ENCODE measurements at places on chromosomes 1 and 21.

- peaks cover 4% of the 10 kb centered on the region for H3K4me1 ChIP-seq
- peak overlapping the region; percentile 68 for H3K4me3 ChIP-seq
These were observed 456 bp downstream of the PTPN14 start for GRCh38 chr1:214550857-214551435.

DNA sequence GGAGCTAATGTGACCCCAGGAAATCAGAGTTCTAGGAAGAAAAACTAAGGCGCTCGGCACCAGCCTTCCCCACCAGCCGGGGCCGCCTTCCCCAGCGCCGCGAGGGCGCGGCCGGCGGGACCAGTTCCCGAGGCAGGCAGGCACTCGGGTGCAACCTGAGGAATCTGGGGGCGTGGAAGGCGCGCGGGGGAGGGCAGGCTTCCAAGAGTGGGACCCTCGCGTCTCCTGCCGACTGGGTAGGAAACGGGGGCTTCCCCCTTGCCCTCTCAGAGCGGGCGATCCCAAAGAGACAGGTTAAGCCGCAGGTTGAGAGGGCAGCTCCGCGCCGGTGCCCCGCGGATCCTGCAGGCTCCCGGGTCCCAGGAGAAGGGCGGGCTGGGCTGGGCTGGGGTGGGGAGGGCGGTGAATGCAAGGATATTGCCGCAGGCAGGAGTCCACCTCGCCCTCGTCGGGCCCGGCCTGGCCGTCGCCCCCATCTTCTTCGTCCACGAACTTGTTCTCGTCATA lies 431 bp downstream of the ARPC5 start:
- H3K27ac ChIP-seq, result peak overlapping the region; percentile 72
- H3K4me3 ChIP-seq, result peak overlapping the region; percentile 93
- H3K4me1 ChIP-seq, result peaks cover 6% of the 10 kb centered on the region
- H3K27me3 ChIP-seq, result no peaks in the 10 kb centered on the region
- peak; percentile 33 for DNase-seq

DNA sequence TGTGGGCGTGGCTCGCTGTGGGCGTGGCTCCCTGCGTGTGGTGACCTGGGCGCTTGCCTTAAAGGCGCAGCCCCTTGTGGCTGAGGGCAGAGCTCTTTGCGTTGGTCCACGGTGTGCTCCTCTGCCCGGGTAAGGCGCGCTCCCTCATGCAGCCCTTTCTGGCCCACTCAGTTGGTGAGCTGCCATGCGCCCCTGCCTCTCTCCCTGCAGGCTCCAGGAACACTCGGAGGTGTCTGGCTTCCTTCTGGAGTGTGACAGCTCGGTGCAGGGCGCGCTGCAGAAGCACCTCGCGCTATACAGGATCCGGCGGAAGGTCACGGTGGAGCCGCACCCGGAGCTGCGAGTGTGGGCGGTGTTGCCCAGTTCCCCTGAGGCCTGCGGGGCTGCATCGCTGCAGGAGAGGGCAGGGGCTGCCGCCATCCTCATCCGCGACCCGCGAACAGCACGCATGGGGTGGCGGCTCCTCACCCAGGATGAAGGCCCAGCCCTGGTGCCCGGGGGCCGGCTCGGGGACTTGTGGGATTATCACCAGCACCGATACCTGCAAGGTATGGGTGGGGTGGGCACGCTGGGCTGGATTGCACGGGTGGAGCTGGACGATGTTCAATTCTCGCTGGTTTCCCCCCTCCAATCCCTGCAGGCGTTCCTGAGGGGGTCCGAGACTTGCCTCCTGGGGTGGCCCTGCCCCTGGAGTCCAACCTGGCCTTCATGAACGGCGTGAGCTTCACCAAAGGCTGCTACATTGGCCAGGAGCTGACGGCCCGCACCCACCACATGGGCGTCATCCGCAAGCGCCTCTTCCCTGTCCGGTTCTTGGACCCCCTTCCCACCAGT lies 9.1 kb downstream of the IBA57 start:
- no peak overlapping the region for H3K4me3 ChIP-seq
- no peak for DNase-seq
- H3K27ac ChIP-seq, result no peak overlapping the region
- no peaks in the 10 kb centered on the region for H3K36me3 ChIP-seq

DNA sequence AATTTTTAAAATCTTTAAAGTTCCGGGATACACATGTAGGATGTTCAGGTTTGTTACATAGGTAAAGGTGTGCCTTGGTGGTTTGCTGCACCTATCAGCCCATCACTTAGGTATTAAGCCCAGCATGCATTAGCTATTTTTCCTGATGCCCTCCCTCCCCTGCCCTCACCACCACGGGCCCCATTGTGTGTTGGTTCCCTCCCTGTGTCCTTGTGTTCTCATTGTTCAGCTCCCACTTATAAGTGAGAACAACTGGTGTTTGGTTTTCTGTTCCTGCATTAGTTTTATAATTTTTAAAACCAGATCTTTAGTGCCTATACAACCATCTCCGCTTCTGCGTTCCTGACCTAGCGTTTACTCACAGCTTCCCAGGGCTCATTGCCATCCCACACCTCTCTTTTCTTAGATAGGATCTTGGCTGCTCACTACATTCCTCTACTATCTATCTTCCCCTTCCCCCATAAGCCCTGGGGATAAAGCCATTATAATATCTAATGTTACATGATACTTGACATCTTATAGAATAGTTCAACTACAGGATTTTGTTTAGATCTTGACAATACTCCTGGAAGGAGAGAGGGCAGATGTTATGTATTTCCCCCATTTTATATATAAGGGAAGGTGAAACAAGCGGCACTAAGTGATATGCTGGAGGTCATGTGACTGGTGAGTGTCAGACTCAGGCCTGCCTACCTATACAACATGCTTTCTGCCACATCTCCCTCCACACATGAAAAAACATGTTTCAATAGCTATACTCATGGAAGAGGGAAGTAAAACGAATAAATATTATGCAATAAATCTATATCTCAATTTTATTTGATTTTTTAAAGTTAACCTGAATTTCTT lies 52.3 kb upstream of the DNAJC6 start:
- H3K27me3 ChIP-seq, result no peaks in the 10 kb centered on the region
- peaks cover 4% of the 10 kb centered on the region for H3K4me1 ChIP-seq
- no peaks in the 10 kb centered on the region for H3K36me3 ChIP-seq
- no peak for DNase-seq
- no peak overlapping the region for H3K27ac ChIP-seq
- H3K4me3 ChIP-seq, result no peak overlapping the region

- no peaks in the 10 kb centered on the region for H3K36me3 ChIP-seq
- DNase-seq, result peak; percentile 79
- no peak overlapping the region for H3K4me3 ChIP-seq
- no peaks in the 10 kb centered on the region for H3K27me3 ChIP-seq
- peaks cover 2% of the 10 kb centered on the region for H3K4me1 ChIP-seq
These were observed 38.9 kb downstream of the FAM163A start for GRCh38 chr1:179781962-179782361.

GRCh38 chr1:198176179-198176578 lies 19.4 kb downstream of the NEK7 start:
- no peaks in the 10 kb centered on the region for H3K36me3 ChIP-seq
- peaks cover 16% of the 10 kb centered on the region for H3K4me1 ChIP-seq
- H3K27ac ChIP-seq, result no peak overlapping the region

- no peak for DNase-seq
- H3K4me3 ChIP-seq, result no peak overlapping the region
- H3K36me3 ChIP-seq, result no peaks in the 10 kb centered on the region
These were observed 3.9 kb downstream of the FNDC7 start for GRCh38 chr1:108716437-108717230.
